ENCODE measurements at places on chromosomes 3 and 15. TPM values are rescaled to one million over a fixed set of nuclear protein-coding genes. Genes with fewer than 3 reads are reported as not detected.

Gene KCNAB1
- 0.69 TPM for total RNA-seq

Gene KBTBD12
- 0.23 TPM for total RNA-seq

GRCh38 chr3:111747490-111747889 lies 111.6 kb upstream of the PHLDB2 start:
- no peak for DNase-seq

- no peak for DNase-seq
Observed at GRCh38 chr15:35618260-35619188, 72.6 kb upstream of the DPH6 start.

GRCh38 chr3:49856181-49857005 lies at the start of gene TRAIP:
TSS of gene TRAIP (minus strand) at chr3:49856564. CDS start at chr3:49856453, 111 bp downstream.
- DNase-seq: peak; percentile 99

- DNase-seq: no peak
Observed at GRCh38 chr3:104582092-104582491, 784.6 kb upstream of the ALCAM start.

Gene TRH
- not detected for total RNA-seq

Gene CIP2A
- total RNA-seq: 47.8 TPM

Gene INKA1
- 4.0 TPM for total RNA-seq

GRCh38 chr3:135083179-135083578 lies 288.1 kb downstream of the EPHB1 start:
- DNase-seq: no peak

GRCh38 chr3:186277268-186277909 lies 84.6 kb downstream of the DGKG start:
- peak; percentile 79 for DNase-seq

DNA sequence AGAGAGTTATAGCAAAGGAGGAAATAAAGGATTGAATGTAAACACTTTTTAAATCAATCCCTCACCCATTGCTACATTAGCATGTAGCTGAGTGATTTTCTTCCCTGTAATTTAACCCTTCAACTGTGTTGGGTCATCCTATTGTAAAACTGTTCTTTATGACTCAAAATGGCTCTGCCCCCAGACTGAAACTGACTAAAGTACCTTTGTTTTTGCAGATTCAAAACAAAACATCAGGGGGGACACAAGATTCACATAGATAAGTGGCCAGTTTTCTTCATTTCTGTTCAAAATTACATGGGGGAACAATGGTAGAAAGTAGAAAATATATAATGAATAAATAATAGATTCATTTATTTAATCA lies 268.4 kb downstream of the IGSF11 start:
- no peak for DNase-seq
